ENCODE measurements at places on chromosomes 1 and 21.

DNA sequence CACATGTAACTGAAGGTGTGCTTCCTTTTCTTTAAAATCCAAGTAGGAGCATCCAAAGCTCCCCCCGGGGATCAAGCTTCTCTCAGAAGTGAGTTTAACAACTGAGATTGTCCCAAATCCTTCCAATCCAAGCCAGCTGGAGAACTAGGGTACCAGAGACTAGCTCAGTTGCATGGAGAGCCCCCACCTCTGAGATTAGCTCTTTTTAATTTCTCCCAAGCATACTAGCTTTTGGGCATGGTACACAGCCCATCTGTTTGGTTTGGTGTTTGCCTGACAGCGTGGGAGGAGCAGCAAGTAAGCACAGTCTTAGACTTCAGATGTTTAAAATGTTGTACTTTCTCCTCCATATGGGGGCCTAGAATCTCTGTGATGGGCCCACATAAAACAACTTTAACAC is 142.8 kb downstream of the ASTN1 start:
- DNase-seq = no peak

DNA sequence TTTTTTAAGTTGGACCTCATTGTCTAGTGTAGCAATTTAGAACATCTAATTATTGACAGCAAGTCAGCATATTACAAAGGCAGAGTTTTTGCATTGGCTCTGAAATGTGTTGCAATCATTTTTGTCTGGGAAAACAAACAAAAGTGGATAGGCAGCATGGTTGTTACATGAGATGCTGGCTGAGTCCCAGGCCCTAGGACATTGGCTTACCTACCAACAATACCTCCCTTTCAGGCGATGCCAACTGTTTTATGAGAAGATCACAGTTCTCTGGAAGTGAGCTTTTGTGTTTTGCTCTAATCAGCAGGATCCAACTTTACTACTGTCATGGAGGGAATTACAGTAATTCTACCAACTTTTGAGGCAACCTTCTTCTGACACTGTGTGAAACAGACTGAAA is 71.5 kb upstream of the CXADR start:
- no peak for DNase-seq

GRCh38 chr1:89941110-89941766 is 53.7 kb upstream of the ZNF326 start:
- no peak for DNase-seq

DNA sequence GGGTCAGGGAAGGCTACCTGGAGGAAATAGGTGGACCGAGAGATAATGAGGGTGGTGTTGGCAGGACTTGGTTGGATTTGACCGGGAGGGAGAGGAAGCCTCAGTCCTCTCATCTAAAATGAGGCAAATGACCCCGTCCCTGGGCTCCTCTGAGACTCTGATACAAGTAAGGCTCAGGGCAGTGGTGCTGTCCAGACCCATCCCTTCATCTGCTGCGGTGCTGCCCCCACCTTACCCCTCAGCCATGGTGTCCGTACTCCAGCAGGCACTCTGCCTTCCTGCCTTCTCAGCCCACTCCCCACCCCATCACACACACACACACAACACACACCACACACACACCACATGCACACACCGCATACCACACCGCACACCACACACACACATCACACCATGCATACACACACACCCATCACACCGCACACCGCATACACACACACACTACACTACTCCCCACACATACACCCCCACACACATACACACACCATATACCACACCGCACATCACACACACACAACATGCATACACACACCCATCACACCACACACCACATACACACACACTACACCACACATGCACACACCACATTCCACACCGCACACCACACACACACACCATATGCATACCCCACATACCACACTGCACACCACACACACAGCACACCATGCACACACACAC is 29.4 kb upstream of the SLC26A9 start:
- no peak for DNase-seq

DNA sequence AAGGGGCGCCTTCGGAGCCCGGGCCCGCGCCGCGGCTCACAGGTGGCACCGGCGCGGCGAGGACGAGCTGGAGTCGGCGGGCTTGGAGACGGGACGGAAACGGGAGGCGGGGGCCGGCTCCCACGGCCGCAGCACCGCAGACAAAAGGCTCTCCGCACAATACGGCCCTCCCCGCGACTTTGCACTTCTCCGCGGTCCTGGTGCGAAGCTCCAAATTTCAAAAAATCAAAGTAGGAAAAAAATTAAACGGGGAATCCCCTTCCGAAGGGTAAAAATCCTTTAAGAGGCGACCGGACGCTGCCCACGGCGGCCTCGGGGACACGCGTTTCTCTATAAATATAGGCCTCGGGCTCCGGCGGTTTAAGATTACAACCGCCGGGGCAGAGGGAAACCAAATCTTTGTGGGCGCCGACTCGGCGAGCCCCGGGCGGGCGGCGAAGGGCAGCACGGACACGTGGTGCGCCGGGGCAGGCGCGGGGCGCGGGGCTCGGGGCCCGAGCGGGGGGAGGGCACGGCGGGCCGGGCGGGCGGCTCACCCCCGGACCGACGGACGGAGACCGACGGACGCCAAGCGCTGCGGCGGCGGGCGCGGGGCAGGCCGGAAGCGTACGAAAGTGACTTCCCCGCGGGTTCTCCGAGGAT is 453 bp downstream of the PABPC4 start:
- peak; percentile 81 for DNase-seq

- peak; percentile 93 for DNase-seq
Measured at GRCh38 chr1:940107-941014, 16.6 kb downstream of the SAMD11 start.

GRCh38 chr1:96060621-96061020 is 661.0 kb upstream of the PTBP2 start:
- DNase-seq = no peak

- DNase-seq = no peak
Measured at GRCh38 chr1:165327538-165327937, 29.0 kb downstream of the LMX1A start.

GRCh38 chr1:20729155-20729931 is 3.2 kb downstream of the SH2D5 start:
- DNase-seq = peak; percentile 58

DNA sequence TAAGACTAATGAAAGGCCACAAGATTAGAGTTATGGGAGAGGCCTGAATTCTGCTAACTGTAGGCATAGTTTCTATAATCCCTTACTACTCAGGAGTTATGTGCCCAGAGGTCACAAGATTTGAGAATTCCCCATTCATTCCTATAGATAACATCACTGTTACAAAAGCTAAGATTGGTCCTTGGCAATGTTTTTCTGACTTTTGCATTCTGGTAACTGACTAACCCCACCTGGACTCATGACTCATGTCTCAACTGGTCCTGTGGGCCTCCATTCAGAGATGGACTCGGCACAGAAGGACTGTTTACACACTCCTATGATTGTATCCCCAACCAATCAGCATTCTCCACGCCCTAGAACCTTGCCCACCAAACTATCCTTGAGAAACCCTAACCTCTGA is 249.0 kb upstream of the ZP4 start:
- DNase-seq = no peak

DNA sequence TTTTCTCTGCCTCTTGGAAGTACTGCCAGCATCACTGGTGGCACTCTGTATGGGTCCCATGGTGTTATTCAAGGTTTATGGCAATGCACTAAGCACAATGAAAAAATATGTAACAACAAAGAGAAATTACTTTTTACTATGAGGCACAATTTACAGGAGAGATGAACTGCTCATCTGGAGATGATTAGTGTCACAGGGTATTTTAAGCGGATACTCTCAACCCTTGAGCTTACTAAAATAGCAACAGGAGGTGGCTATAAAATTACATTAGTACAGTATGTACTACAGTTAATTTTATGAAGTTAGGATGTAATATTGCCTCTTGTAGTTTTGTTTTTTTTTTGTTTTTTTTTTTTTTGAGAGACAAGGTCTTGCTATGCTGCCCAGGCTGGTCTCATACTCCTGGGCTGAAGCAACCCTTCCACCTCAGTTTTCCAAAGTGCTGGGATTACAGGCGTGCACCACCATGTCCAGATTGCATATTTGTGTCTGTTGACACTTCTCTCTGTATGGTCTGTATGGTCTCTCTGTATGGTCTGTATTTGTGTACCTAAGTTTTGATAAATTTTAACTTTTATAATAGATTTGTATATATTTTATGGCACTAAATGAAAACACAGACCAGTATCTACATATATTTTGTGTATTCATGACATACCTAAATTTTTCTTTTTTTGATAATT is 175.6 kb upstream of the HP1BP3 start:
- DNase-seq = no peak

GRCh38 chr1:111032295-111032897 is 68.7 kb upstream of the LRIF1 start:
- no peak for DNase-seq

DNA sequence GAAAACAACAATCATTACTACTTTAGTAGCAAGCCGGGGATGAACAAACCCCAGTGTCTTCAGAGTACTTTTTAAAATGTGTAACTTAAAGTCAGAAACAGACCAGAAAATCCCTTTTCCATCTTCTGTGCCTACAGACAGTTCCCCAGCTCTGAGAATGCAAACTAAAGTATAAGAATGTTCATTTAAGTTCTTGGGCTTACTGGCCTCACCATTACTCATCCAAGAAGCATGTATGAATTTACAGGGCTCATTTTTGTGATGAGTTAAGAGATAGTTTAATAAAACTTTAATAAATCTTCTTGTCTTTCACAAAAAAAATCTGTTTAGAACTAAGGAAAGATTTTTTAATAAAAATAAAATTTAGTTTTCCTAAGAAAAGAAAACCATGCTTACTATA is 4.6 kb downstream of the LPGAT1 start:
- no peak for DNase-seq

- DNase-seq = no peak
Measured at GRCh38 chr1:149844650-149845255, 54.6 kb upstream of the BOLA1 start.

GRCh38 chr1:164320790-164321731 is 237.9 kb upstream of the PBX1 start:
- peak; percentile 72 for DNase-seq

DNA sequence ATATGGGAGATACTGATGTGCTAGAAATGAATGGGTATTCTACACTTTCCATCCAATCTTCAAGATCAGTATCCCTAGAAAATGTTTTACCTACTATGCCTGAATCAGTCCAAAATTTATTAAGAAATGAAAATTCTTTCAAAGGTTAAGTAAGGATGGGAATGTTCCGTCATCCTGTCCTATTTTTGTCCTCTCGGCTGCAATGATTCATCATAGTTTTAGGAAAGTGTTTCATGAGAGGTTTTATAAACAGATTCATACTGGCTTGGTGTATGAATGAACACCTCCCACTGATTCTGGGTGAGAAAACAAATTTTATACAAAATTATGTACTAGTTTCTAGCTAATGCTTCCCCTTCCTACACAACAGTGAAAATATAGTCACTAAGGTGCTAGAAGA is 504.6 kb upstream of the NR5A2 start:
- no peak for DNase-seq

DNA sequence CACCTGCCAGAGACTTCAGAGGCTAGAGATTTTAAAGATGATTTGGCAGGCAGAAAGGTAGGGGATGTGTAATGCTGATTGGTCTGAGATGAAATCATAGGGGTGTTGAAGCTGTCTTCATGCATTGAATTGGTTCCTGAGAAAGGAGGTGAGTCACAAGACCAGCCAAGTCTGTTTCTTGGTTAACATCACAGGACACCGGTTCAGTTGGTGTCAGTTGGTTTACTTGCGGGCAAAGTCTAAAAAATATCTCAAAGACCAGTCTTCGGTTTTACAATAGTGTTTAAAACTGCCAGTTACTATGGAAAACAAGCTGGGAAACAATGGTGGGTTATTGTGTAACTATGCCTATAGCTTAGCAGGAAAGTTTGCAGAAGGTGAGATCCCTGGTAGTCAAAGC is 305.9 kb downstream of the BARHL2 start:
- DNase-seq = no peak

DNA sequence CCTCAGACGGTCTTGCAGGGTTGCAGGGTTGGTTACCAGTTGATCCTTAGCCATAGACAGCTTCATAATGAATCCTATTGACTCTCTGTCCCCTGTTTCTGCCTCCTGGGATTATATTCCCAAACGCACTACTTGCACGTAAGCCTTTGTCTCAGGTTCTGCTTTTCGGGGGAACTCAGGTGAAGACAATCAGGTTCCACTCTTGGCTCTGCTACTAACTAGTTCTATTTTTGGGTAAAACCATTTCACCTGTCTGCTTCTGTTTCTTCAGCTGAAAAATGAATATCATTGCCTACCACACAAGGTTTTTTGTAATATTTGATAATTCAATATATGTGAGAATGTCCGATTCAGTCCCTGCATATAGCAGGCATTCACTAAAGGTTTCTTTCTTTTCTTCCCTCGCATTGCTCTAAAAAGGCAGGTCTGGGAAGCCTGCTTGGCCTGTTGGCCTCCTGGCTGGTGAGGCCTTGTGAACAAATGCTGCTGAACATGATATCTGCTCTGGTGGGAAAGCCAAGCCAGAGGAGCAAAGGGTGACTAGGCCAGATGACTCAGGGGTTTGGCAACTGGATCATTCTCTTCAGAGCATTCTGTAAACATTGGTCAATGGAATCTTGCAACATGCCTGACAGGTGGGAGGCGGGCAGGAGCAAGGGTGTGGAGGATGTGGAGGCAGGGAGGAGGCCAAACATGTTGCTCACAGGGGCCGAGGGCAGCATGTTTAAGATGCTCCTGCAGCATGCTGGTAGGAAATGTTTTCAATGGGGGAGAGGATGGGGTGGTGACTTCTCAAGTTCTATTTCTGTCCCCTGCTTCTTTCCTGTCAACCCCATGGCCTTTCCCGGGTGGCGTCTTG is 23.8 kb downstream of the IER5 start:
- peak; percentile 92 for DNase-seq

DNA sequence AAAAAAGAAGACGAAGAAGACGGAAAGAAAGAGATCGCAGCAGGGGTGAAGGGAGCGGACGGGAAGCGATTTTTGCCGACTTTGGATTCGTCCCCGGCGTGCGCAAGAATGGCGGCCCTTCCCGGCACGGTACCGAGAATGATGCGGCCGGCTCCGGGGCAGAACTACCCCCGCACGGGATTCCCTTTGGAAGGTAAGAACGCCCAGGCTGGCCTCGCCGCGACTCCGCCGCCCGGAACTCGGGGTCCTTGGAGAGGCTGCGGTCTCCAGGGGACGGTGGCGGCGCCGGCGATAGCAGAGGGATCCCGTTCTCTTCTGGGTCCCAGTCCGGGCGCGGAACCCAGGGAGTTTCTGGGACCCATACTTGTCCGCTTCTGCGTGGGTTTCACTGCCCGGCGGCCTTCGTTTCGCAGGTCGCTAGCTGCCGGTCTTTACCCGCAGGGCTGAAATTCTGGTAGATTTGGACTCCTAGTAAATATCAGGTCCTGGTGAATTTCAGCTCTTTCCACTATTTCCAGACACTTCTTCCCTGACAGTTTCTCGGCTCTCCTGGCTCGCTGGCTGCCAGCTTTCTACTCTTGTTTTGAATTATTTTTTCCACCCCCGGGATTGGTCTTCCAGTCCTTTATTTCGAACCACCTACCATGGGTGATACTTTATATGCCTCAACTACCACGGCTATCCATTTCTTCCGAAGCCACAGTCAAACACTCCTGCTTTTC is 1.0 kb downstream of the PAX7 start:
- peak; percentile 74 for DNase-seq
